ENCODE measurements at places on chromosomes 2 and 18. TPM values are rescaled to one million over a fixed set of nuclear protein-coding genes. Genes with fewer than 3 reads are reported as not detected.

CREG2 gene
- total RNA-seq, result 0.55 TPM

GRCh38 chr2:206764673-206765241 is 371 bp downstream of the MDH1B start:
- no peak for DNase-seq

GAREM2 gene
- 1.5 TPM for total RNA-seq

CAPN13 gene
- not detected for total RNA-seq

RUFY4 gene
- total RNA-seq, result 0.11 TPM

CKAP2L gene
- 0.52 TPM for total RNA-seq

GRCh38 chr2:198102856-198103255 is 298.5 kb downstream of the PLCL1 start:
- no peak for DNase-seq

NYAP2 gene
- total RNA-seq, result not detected

GRCh38 chr2:216519154-216519762 is 20.6 kb downstream of the RPL37A start:
- peak; percentile 87 for DNase-seq

ARHGAP15 gene
- total RNA-seq, result 4.8 TPM

DNA sequence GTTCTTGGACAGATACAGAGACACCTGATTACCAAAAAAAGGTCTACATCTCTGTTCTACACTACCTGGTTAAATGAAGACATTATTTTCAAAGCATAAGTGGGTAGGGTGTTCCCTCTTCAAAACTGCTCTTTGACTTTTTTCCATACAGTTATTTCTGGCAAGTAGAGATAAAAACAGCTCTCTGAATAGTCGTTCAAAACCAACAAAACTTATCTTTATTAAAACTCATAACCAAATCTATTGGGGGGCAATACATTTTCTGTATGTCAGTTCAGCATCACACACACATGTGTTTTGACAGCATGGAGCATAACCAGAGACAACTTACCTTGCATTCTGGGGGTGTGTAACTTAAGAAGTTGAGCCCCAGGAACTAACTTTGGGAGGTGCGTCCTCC is 149.0 kb upstream of the EPC2 start:
- no peak for DNase-seq

DNA sequence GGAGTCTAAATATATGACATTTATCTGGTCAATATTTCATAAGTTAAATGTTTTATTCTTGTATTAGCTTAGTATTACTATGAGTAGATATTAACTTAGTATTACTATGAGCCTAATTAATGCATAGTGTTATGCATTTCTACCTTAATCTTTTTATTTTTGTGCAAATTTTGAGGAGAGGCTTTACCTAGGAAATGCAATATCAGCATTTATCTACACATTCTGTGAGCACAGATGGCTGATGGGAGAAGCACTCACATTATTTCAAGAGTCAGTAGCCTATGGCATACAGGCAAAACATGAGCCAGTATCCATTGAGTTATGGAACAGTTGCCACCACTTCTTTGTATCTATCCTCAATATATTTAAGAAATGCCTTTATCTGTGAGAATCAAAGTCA is 404.6 kb upstream of the KCNJ3 start:
- no peak for DNase-seq

DNA sequence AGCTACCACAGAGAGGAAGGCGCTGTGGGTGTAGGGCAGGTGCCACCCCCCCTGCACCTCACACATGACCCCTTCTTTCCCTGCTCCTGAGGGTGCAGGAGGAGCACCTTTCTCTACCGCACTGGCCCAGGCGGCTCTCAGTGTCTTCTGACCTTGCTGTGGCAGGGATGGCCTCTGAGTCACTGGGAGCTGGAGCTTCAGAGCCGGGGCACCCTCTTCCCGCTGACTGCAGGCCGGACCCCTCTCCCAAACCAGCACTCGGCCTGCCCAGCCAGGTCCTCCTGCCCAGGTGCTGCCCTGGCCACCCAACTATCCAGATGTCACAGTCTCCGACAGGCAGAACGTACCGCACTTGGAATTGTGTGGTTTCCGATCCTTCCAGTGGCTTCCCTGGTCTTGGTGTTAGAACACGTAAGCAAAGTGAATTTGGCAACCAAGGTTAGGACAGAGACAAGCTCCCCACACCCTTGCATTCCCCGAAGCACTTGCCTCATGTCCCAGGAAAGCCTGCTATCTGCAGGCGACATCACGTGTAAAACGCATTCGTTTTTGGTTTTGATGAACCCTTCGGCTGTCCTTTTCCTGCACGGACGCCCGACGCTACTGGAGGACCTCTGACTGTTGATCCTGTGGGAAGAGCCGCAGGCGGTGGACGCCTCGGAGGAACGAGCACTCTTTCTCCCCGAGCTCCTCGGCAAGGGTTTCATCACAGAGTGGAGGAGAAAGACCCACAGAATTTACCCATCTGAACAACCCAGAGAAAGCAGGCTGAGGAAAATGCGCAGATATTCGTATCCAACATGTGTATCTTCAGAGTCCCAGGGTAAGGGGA is 24.7 kb upstream of the KCNG2 start:
- DNase-seq, result no peak

NOSTRIN gene
- total RNA-seq, result 35.1 TPM

DNA sequence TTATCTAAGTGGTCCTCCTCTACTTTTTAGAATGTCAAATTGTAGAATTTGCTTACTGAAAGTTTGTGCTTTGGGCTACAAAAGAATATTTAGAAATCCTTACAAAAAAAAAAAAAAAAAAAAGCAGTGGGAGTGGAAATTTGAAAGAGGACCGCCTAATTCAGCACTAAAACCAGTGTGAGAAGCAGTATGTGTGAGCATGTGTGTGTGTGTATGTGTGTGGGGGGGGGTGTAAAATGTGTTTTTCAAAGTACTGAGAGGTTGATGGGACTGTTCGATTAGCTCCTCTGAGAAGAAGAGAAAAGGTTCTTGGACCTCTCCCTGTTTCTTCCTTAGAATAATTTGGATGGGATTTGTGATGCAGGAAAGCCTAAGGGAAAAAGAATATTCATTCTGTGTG is at the start of gene VIT:
Gene VIT, plus strand, starts transcription at position 175 of the 400 bp plus-strand sequence. CDS start 19,664 bp downstream, outside the sequence.
- no peak for DNase-seq

DNA sequence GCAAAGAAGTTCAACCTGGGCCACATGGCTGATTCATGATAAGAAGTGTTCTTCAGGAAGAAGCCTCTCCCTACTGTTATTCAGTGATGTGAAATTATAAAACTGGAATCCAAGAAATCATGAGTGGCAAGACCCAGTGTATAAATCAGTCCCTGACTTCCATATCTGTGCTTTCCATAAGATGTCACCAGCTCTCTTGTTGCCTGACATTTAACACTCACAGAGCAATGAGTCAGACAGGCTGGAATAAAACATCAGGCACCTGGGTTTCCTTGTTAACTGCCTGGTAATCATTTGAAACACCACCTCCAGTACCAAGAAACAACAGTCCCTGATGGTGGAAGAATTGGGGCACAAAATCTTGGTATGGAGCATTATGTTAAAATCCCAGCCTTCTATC is 76.1 kb downstream of the SCG2 start:
- no peak for DNase-seq

KCNIP3 gene
- total RNA-seq, result 4.4 TPM

GRCh38 chr2:83725735-83726134 is 733.3 kb downstream of the SUCLG1 start:
- DNase-seq, result no peak

DNA sequence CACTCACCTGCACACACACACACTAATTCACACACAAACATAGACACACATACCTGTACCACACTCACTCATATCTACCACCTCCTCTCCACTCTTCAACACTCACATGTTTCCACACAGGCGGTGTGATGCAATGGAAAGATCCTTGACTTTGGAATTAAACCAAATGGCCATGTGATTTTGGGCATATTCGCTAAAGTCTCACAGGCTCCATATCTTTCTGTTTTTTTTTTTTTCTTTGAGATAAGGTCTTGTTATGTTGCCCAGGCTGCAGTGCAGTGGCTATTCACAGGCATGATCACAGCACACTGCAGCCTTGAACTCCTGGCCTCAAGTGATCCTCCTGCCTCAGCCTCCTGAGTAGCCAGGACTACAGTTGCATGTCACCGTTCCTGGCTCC is 91.1 kb upstream of the MEX3C start:
- DNase-seq, result no peak

ANKRD29 gene
- total RNA-seq, result 24.9 TPM

DNA sequence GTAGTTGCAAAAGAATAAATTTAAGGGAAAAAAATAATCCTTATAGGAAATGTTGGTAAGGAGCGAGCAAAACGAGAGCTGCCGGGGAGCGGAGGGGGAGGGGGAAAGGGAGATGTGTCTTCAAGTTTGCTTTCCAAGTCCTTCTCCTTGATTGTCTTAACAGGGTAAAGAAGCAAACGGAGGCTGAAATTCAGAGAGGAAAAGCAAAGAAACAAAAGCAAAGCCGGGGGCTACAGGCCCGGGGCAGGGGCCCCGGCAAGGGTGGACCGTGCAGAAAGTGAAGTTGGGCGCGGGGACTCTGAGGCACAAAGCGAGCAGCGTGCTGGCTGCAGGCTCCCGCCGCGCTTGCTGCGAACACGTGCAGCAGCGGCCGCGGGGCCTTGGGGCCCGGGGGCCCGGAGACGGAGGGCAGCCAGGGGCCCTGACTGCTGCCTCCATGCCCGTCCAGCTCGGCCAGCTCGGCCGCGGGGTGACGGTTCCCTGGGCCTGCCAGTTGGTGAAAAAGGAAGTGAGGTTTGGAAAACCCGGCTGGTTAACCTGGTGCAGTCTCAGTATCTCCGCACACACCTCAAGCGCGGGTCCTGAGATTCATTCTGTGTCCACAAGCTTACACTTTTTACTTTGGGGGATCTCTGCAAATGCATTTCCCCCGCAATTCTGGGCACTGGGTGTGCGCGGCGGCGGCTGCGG is 4.1 kb downstream of the BCL11A start:
- DNase-seq, result peak; percentile 41

GRCh38 chr2:171491292-171491691 is 31.0 kb upstream of the CYBRD1 start:
- no peak for DNase-seq

DNA sequence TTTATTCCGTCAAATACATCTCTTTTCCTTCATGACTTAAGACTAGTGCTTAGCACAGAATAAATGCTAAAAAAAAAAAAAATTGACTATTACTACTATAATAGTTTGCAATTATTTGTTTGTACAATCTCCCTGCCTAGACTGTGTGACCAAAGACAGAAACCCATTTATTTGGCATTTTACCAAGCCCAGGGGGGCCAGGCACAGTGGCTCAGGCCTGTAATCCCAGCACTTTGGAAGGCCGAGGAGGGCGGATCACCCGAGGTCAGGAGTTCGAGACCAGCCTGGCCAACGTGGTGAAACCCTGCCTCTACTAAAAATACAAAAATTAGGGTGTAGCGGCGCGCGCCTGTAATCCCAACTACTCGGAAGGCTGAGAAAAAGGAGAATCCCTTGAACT is 1.4 kb downstream of the ASB3 start:
- DNase-seq, result no peak

- no peak for DNase-seq
Observed at GRCh38 chr2:66405473-66405872, 29.5 kb upstream of the MEIS1 start.

ABCG5 gene
- total RNA-seq, result 0.28 TPM

GRCh38 chr2:136015699-136016098 is 30.3 kb upstream of the DARS1 start:
- DNase-seq, result no peak

- no peak for DNase-seq
Observed at GRCh38 chr2:8604262-8604661, 77.6 kb upstream of the ID2 start.

DNA sequence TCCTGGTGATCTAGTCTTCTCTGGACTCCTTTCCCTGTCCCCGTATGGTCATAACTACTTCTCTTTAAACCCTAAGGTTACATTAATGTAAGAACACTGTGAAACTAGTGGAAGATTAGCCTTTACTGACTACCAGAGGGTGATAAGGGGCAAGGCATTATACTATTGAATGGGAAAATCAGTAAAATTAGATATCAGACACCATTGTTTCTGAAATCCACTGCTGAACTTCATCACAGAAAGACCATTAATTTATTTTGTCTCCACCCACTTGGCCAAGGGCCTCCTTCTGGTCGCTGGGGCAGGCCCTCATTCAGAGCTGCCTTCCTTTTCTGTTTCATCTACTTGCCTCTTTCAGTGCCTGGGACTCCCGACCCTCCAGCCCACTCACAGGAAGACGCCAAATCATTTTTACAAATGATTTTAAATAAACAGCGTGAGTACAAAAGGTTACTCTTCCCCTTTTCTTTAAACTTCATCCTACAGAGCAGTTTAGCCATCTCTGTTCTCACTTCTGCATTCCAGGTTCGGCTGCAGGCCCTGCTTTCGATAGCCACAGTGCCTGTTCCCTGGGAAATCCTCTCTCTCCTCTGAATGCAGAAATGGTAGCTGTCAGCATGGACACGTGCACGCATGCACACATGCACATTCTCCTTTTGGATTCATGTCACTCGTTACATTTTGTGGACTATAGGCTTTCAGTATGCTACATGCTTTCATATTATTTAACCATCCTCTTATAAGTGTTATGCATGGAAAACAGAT is 70.3 kb upstream of the DOCK10 start:
- no peak for DNase-seq

GRCh38 chr2:191037351-191037750 is 23.4 kb upstream of the STAT1 start:
- no peak for DNase-seq

CBLN2 gene
- 1.6 TPM for total RNA-seq

- DNase-seq, result no peak
Observed at GRCh38 chr2:180038997-180039396, 31.9 kb upstream of the CWC22 start.

DNA sequence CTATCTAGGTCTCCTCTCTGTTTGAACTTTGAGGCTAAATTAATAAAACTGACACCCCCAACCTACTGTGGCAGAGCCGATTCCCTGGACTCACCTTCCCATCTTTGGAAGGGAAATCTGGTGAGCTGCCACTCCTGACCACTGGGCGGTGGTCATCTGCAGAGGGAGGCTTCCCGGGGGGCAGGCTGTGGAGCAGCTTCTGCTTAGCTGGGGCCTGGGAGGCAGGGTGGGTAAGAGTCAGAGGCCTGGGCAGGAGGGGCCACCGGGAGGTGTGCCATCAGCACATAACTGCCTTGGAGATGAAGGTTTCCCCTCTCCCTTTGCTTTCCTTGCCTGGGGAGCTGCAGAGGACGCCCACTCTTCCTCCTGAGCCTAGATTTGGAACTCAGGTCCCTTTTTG is 2.3 kb upstream of the NPPC start:
- no peak for DNase-seq

SNED1 gene
- total RNA-seq, result 51.7 TPM

SLC38A11 gene
- 14.9 TPM for total RNA-seq
